ENCODE measurements at places on chromosomes 2 and 18.

DNA sequence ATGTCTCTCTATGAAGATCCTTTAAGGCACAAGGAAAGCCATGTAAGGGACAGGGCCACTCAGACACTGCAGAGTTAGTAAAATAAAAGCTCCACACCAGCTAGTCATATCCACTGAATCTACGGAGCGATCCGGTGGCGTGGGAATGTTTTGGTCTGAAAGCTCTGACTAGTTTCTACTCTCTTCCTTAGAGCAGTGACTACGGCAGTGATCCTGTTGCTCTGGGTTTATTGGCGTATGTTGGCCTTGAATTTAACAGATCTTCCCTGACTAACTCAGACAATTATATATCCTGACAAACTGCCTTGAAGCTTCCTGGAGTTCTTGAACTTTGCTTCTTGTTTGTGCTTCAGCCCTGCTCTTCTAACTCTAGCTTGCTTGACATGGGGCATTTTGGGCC lies 115.3 kb upstream of the FZD5 start:
- DNase-seq: no peak

GRCh38 chr18:58903533-58903932 lies 38.9 kb downstream of the ZNF532 start:
- DNase-seq: no peak

GRCh38 chr2:161241894-161242293 lies 66.3 kb upstream of the PSMD14 start:
- no peak for DNase-seq

- DNase-seq: peak; percentile 28
These were observed 35.5 kb upstream of the PTMA start for GRCh38 chr2:231672617-231673347.

DNA sequence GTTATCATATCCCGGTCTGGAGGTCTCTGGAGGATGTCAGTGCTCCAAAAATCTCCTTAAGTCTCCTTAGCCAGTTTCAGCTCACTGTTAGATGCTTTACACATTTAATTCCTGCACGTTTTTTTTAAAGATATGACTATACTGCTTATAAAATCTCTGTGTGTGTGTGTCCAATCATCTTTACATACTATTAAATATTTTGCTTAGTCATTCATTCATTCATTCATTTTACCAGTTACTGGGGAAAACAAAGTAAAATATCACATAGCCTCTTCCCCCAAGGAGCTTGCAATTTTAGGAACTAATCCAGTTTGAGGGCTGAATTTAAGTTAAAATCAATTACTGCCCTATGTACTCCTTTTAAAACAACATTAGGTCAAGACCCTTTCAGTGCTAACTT lies 293.2 kb upstream of the LYPD1 start:
- DNase-seq: no peak

GRCh38 chr2:152466980-152467676 lies 132.2 kb downstream of the FMNL2 start:
- peak; percentile 87 for DNase-seq

DNA sequence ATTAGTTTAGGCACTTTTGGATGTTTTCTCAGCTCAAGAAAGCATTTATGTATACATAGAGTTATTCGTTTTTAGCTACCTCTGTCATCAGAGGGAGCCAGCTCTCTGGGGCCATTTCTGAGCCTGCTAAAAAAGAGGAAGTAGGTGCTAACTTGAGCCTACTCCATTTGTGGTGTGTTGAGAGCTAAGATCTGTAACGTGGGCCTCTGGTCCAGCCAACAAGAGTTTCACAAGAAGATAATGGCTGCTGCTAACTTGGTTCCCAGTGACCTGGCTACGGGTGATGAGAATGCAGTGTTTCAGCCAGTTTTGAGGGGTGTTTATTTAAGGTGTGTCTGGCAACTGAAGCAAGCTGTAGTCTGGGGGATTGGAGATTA lies 182.5 kb downstream of the PRKCE start:
- peak; percentile 78 for DNase-seq

- peak; percentile 55 for DNase-seq
These were observed 94.6 kb upstream of the LGALSL start for GRCh38 chr2:64359171-64359891.

- no peak for DNase-seq
These were observed 1848.6 kb upstream of the CELF4 start for GRCh38 chr18:39414009-39414700.

- DNase-seq: peak; percentile 67
These were observed 27.1 kb upstream of the PTMA start for GRCh38 chr2:231680992-231681852.

DNA sequence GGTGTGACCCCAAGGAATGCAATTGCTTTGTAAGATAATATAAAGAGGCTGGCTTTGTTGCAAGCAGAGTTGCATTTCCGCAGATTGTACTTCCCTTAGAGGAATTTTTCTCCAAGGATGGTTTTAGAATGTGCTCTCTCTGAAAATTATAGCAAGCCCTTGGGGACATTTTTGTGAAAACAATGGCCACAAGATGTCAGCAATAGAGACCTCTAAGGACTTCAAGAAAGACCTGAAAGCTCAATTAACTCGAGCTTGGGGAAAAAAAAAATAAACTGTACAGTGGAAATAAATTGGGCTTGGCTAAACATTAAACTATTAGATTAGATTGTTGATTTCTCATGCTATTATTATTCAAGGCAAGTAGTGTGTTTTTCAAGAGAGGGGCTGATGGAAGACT lies 81.3 kb upstream of the KYNU start:
- DNase-seq: no peak

DNA sequence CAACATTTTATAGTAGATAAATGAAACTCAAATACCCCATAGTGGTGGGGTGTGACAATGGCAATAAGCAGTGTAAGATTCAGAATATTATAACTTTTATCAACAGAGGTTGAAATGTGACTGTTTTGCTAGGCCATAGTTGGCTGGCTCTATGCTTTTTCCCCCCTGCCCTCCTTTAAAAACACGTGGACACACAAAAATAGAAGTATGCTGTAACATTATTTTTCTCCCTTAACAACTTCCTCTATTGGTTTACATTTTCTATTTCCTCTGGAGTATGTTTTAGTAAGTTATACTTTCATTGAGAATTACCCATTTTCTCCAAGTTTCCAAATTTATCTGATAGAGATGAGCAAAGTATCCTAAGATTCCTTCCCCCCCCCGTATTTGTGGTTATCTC lies 31.1 kb downstream of the NDUFAF7 start:
- peak; percentile 46 for DNase-seq

DNA sequence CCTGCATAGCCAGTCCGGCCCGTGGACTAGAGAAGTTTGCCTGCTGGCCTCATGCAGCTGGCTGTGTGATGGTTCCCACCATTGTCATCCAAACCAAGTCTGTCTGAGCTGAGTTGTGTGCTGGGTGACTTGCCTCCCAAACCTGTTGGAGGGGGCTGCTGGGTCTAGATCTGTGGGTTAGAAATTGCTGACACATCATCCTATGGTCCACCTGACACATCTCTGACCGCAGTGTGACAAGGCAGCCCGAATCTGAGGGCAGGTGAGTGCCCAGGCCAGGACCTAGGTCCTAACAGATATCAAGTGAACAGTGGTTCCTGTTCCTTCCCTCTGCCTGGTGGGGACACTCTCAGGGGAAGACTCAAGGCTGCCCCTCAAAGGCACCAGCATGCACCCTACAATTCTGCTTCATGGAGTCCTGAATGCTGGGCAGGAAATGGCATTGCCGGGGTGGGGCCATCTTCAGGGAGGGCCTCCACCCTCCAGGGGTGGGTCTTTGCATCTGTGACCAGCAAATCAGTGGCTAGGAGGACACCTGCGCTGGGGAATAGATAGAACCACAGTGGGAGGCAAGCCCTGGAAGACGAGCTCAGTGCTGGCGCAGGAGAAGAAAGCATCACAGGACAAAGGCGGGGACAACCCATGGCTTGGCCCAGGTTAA lies 117.9 kb upstream of the ID2 start:
- no peak for DNase-seq

DNA sequence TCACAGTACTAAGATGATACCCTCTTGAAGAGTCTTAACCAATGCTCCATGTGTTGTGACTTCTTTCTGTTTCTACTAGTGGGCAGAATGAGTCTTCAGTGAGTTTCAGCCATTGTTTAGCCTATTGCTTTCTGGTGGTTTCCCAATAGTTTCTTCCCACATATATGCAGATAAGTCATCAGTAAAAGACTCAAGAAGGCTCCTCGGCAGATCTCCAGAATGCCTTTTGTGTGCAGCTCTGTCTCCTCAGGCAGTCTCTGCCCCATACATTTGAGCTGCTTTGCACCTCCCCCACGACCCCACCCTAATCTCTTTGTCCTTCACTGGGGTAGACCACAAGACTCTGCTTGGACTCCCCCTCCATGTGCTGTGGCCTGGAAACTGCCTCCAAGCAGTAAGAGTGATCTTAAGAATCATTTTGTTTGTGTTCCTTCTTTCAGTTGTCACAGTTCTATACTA lies 71.6 kb upstream of the CHRNA1 start:
- peak; percentile 57 for DNase-seq

DNA sequence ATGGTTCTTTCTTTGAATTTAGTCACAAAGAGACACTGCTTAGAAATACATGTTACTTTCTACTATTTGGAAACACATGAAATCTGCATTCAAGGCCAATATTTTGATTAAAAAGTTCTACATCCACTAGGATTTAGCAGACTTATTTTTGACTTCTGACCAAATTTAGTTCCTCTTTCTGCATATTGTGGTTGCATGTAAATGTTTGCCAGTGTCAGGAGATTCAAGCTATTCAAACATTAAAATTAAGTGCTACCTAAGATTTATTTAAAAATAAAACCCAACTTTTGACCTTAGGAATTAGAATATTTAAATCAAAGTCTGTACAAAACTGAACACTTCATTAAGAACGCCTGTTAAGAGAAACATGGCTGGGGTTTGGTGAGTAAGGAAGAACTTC lies 891.1 kb downstream of the CPS1 start:
- DNase-seq: no peak

DNA sequence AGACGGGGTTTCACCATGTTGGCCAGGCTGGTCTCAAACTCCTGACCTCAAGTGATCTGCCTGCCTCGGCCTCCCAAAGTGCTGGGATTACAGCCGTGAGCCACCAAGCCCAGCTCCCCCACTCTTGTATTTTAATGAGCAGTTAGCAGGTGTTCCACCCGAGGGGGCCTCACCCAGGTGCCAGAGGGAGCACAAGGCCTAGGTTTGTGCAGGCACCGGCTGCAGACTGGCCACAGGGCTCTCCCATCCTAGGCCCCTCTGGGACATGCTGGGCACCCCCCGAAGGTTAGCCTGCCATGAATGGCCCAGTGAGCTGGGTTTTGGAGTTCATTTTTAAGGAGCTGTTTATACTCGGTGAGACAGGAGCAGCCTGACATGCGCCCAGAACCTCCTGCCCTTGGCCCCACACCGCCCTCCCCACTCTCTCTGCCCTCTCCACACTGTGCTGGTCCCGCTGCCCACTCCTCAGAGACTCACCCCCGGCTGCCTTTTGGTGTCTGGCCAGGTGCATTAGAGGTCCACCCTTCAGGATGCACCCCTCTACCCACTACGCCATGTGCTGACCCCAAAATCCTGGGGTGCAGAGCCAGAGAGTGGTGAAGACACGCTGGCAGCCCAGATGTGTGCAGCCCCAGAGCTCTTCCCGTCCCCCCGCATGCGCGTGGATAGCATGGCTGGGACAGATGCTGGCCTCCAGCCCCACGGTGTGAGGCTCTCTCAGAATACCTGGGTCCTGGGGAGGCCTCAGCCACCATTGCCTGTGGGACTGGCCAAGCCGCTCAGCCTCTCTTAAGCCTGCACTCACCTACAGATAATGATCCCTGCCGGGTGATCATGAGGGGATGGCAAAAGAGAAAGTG lies 11.2 kb upstream of the KLF11 start:
- no peak for DNase-seq

DNA sequence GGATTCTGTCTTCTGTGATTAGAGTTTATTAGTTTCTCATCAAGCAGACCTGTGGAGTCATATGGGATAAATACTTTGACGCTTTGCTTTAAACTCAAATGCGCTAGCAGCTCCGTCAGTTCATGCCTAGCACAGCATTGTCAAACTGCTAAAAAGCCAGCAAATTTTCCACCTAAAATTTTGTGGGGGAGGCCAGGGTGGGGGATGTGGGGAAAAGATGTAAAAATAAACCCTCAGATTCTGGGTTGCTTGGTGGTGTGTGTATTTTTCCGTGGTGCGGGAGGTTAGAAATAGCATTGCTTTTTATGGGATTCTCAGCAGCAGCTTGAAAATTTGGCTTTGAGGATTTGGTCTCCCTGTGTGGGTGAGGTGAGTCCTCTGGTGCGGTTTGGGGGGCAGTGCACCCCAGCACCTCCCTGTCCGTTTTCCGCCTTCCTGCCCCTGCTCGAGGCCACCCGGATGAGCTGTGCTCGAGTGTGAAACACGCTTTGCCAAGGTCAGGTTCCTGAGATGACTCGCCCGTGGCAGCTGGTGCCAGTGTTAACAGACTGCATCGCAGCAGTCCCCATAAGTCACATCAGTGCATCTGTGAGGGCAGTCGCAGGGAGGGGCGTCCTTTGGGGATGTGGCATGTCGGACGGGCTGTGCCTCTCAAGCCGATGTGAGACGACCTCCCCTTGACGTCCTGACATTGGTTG lies 65.9 kb downstream of the LDLRAD4 start:
- DNase-seq: no peak

DNA sequence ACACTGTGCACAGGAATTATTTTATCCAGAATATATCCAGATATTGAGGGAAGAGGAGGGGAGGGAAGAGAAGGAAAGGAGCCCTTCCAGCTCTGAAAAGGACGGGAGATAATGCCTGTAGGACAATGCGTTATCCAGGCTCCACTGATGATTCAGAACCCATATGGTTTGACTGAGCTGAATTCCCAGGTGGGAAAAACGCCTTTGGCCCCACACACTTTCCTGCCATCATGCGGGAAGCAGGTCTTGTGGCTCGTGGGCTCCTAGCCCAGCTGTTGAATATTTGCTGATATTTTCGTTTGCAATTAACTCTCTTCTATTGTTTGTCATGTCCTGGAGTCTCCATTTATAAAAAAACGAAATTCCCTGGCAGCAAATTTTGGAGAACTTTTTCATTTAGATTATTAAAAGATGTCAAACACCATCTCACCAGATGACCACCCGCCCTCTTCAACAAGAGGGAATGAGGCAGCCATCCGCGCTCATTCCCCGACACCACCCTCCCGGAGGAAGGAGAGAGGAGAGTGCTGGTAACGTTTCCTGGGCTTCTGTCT lies 8.9 kb downstream of the COL6A3 start:
- no peak for DNase-seq

GRCh38 chr2:181354626-181355025 lies 102.6 kb upstream of the ITGA4 start:
- peak; percentile 16 for DNase-seq

DNA sequence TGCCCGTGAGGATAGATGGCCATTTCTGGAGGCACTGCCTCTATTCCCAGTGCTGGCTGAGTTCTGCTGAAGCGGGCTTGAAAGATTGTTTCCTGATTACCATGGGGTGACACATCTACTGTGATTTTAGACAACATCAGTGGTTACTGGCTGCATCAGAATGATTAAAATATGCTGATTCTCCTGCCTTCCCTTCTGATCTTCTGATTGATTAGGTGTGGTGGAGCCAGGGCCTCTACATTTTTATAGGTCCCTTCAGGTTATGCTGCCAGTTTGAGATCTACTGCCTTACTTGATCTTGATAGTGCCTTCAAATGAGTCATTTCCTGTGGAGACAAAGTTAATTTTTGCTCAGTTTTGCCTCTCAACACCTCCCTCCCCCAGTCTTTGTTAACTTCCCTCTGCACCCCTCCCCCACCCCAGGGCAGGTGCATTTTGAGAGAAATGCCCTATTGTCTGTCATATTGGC lies 31.6 kb upstream of the SNORC start:
- DNase-seq: no peak

GRCh38 chr2:108554528-108554927 lies 20.3 kb downstream of the LIMS1 start:
- no peak for DNase-seq

All from suppressor macrophage (primary cell).